NCI-H1092 (cell line): ENCODE measurements at places on chromosomes 12 and 14.

- DNase-seq: no peak
Measured at GRCh38 chr12:22858849-22859570, 234.0 kb downstream of the ETNK1 start.

DNA sequence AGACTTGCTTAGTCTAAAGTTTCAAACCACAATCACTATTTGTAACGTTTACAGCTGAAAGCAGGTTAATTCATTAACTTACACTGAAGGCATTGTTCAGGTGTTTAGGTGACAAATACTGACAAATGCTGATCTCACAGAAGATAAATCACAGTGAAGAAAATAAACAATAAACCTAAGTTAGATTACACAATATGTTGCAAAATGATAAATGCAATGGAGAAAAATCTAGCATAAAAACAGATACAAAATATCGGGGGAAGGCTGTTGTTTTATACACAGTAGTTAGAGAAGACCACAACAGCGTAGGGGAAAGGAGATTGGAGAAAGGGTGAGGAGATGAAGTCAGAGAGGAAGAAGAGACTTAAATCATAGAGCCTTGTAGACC, 3.0 kb downstream of the SCAF11 start:
- DNase-seq: no peak

DNA sequence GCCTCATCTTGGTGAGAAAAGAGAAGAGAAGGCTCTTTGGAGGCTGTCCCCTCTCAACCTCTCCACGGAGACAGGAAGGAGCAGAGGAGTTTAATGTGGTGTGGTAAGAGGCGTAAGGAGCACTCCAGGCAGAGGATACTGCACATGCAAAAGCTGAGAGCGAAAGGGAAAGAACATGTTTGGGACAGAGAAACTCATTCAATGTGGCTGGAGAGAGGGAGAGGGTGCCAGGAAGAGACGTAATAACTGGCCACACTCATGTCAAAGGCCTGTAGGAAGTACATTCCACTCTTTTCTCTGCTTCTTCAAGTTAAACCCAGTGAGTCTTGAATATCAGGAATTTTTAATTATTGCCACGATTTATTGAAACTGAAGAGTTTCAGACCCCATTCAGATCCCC, 12.0 kb downstream of the VDR start:
- DNase-seq: no peak

GRCh38 chr14:69554500-69554899, 20.2 kb downstream of the CCDC177 start:
- no peak for DNase-seq

DNA sequence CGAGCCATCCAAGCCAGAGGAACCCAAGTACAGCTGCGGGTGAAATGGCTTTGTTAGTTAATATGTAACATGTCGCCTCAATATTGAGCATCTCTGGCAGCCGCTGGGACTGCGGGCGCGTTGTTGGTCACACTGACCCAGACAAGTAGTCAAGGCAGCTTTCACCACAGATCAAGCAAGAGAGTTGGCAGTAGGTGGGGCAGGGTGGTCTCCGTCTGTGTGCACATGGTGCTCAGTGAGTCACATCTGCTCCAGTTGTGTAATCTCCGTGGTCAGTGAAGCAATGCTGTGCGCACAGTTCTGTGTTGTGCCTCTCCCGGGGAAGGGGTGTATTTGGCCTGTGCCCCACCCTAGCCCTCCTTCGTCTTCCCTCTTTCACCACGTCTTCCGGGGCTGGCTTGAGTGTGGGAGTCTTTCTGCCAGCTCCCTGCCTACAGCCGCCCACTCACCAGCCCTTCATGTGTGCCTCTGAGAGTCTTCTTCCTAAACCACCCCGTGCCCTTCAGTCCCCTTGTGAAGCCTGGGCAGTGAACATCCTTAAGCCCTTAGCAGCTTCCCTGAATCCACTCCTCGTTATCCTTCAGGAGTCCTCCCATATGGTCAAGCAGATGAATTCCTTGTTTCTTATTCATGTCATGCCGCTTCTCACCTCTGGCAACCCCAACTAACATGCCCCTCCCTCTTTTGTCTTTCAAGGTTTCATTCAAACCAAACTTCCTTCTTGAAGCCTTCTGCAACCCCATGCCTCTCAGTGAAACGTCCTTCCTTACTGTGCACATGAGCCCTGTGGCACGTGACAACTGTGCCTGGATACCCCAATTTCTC, 242.1 kb downstream of the CACNA1C start:
- no peak for DNase-seq

- DNase-seq: no peak
Measured at GRCh38 chr12:45732250-45732649, 2.7 kb downstream of the ARID2 start.

GRCh38 chr12:18643681-18644080, 94.1 kb downstream of the PLCZ1 start:
- no peak for DNase-seq

DNA sequence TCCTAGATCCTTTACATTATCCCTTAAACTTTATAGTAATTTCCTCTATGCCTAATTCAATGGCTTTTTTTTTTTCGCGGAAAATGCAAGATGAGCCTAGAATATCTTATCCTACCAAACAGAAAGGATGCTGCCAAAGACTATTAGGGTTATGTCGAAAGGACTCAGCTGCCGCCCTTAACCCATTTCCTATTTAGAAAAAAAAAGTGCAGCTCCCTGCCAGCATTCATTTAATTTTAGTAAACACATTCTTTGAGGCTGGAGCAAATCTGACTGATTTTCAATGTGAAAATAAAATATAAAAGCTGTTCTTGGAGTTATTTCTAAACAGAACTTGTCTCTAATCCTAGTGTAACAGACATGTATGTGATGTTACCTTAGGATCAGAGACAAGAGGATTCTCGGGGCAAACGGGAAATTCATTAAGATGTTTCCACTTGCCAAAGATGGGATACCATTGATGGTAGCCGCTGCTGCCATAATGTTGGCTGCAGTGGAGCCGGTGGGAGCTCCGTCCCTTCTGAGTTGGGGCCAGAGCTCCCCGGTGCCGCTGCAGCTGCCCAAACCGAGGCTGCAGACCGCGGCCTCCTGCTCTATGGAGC, 8.2 kb upstream of the A2M start:
- DNase-seq: no peak

DNA sequence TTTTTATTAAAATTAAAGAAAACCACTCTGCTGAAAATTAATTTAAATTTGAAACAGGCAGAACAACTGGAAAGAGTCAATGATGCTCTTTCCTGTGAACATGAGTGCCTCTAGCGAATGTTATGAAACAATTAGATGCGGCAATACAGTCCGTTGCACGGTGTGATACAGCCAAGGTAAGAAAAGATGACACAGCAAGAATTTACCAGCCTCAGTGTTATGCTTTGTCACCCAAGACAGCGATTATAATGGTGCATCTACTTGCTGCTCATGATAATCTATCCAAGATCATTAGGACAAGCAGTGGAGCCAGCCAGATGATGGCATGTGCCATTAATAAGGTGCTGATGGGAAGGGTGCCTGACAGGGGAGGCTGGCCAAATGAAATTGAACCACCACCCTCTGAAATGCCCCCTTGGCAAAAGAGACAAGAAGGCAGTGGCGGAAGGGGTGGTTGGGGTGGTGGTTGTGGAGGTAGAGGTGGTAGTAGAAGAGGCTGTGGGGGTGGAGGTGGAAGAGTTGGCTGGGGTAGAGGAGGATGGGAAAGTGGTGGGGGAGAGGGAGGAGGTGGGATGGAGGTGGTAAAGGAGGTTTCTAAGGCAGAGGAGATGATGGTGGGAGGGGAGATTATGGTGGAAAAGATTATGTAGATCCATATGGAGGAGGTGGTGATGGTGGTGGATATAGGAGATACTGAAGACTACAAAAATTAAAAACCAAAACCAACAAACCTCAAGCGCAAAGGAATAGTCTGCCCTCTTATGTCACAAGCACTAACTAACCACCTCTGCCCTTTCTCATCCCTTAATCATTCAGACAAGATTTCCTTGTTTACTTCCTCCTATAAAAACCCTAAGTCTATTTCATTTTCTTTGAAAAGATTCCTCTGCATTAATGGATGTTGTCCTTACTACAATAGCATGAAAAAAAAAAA, 4.0 kb upstream of the RESF1 start:
- no peak for DNase-seq

DNA sequence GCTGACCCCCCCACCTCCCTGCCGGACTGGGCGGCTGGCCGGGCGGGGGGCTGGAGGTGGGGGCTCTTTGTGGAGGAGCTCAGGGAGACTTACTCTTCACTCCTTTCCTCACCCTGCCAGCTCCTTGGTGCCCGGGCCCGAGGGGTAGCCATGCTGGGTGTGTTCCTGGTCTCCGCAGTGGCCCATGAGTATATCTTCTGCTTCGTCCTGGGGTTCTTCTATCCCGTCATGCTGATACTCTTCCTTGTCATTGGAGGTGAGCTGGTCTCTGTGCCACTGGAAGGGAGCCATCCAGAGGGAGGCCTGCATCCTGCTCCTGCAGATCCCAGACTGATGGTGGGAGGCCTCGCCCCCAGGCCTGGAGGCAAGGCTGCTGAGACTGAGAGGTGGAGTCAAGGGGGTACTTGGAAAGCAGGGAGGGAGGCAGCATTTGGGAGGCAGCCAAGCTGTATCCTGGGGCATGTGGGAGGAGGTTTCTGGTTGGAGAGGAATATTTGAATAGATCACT, 19.7 kb downstream of the SOAT2 start:
- DNase-seq: no peak

DNA sequence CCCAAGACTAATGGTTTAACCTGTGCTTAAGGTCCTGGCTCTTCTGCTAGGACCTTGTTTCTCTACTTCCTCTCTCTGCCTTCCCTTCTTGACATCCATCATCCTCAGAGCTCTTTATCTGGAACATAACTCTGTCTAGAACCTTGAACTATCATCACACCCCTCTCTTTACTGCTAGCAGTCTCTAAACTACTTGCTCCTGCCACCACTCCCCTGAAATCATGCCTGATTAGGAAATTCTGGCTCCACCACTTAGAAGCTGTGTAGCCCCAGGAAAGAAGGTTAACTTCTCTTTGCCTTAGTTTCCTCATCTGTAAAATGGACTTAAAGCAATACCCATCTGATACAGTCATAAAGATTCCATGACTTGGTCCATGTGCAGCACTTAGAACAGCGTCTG, 9.1 kb downstream of the SLC38A1 start:
- no peak for DNase-seq

- no peak for DNase-seq
Measured at GRCh38 chr14:33990790-33991189, 39.9 kb upstream of the EGLN3 start.
